ENCODE measurements at places on chromosomes 13 and 19. TPM values are rescaled to one million over a fixed set of nuclear protein-coding genes. Genes with fewer than 3 reads are reported as not detected.

RNF17 gene
- total RNA-seq: 0.49 TPM

THSD8 gene
- total RNA-seq: not detected

EFNB2 gene
- 65.3 TPM for total RNA-seq

- no peak for DNase-seq
- H3K27ac ChIP-seq: no peak overlapping the region
- no peaks in the 10 kb centered on the region for H3K4me1 ChIP-seq
- H3K36me3 ChIP-seq: no peaks in the 10 kb centered on the region
- no peaks in the 10 kb centered on the region for H3K27me3 ChIP-seq
Observed at GRCh38 chr13:19927117-19927748, 31.3 kb upstream of the ZMYM2 start.

SIPA1L3 gene
- 41.8 TPM for total RNA-seq

DNA sequence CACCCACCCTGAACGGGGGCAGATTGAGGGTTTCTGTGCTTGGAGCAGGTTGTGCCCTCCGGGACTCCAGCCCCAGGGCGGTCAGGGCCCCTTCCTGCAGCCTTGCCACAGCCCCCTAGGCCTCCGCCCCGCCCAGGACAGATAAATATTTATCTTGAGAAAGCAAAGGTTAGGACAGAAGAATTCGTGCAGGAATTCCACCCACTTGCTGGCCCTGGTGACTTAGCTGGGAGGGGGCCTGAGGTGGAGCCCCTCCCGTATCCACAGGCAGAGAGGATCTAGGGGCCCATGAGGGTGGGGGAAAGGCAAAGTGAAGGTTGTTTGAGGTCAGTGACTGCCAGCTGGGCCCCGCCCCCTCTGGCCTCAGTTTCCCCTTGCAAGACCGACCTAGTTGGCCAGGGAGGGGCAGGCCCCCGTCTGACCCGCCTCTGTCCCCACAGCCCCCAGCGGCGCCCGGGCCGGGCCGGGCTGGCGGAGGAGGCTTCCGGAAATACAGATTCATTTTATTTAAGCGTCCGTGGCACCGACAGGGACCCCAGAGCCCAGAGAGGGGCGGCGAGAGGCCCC lies 5.2 kb downstream of the MIDN start:
- no peak for DNase-seq
- no peaks in the 10 kb centered on the region for H3K36me3 ChIP-seq
- H3K27me3 ChIP-seq: no peaks in the 10 kb centered on the region
- peak overlapping the region; percentile 96 for H3K27ac ChIP-seq

All from uterus (tissue), 4 donors.